ENCODE measurements at places on chromosomes 13 and 19.

DNA sequence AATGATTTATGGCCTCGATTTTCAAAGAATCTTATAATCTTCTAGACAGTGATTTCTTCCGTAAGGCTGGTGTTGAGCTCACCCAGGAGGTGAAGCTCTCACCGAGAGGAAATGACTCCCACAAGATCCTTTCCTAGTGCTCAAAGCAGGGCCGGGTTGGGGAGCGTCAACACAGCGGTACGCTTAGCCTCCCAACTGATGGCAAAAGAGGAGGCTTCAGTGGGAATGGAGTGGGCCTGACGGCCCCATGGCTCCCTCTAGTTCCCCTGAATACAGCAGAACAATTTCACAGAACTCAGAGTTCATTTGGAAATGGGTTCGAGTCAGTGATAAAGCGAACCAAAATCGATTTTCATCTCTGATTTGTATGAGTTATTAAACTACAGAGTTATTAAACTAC is 449.5 kb downstream of the KLF12 start:
- H3K27me3 ChIP-seq: no peaks in the 10 kb centered on the region
- H3K27ac ChIP-seq: no peak overlapping the region
- DNase-seq: no peak
- H3K4me3 ChIP-seq: no peak overlapping the region

- no peaks in the 10 kb centered on the region for H3K36me3 ChIP-seq
- DNase-seq: no peak
- H3K4me1 ChIP-seq: no peaks in the 10 kb centered on the region
- H3K27ac ChIP-seq: no peak overlapping the region
- H3K27me3 ChIP-seq: no peaks in the 10 kb centered on the region
Observed at GRCh38 chr19:24166055-24166454, 79.1 kb downstream of the ZNF254 start.

DNA sequence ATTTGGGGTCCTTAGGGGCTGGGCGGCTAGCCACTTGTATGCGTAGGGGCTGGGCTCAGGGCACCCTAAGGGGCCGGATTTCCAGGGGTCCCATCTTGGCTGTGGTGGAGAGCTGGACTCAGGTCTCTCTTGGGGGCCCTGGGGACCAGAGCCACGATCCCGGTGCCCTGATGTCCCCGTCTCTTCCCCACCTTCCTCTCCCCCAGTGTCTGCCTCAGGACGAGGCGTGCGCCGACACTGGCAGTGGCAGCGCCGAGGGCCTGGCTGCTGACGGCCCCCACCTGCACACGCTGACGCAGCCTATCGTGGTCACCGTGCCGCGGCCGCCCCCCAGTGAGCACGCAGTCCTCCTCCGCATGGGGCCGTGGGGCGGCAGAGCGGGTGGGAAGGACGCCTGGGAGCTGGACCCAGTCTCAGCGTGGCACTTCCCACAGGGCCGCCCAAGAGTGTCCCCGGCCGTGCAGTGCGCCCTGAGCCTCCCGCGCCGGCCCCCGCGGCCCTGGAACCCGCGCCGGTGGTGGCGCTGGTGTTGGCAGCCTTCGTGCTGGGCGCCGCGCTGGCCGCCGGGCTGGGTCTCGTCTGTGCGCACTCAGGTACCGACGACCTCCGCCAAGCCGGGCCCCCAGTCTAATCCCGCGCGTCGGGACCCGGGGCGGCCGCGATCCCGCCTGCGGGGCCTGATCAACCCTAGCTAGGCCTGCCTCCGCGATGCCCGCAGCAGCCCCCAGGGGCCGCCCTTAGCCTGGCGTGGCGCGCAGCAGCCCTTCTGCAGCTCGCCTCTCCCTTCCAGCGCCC is 2.7 kb upstream of the SNAPC2 start:
- H3K4me1 ChIP-seq: peaks cover 22% of the 10 kb centered on the region
- DNase-seq: peak; percentile 73
- H3K4me3 ChIP-seq: peak overlapping the region; percentile 78
- H3K36me3 ChIP-seq: peaks cover 5% of the 10 kb centered on the region
- H3K27me3 ChIP-seq: peaks cover 43% of the 10 kb centered on the region
- peak overlapping the region; percentile 38 for H3K27ac ChIP-seq

DNA sequence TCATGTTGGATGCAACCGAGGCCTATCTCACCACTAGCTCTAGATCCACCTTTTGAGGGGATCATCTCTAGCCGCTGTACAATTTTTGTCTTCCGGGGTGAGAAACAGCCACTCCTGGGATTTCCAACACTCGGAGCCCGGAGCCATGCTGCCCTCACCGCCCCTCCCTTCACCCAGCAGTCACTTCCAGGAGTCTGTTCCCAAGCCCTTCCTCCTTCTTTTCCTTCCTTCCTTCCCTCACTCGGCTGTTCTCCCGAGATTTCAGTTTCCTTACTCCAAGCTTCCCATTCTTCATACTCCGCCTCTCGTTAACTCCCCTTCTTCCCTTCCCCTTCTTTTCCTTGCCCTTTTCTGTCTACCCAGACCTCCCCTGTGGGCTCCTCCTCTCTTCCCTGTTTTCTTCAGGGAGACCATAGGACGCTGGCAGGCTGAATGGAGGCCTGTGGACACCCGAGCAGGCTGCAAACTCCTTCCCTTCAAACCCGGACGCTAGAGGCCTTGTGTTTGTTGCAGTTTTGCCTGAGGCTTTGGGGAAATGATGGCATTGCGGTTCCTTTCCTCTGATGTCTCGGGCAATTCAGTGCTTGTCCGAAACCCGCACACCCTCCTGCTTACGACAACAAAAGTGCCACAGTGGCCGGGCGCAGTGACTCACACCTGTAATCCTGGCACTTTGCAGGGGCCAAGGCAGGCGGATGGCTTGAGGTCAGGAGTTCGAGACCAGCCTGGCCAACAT is 96.0 kb downstream of the CAB39L start:
- no peak for DNase-seq
- H3K27ac ChIP-seq: no peak overlapping the region
- H3K4me3 ChIP-seq: no peak overlapping the region
- H3K27me3 ChIP-seq: peaks cover 5% of the 10 kb centered on the region
- peaks cover 3% of the 10 kb centered on the region for H3K4me1 ChIP-seq
- H3K36me3 ChIP-seq: peaks cover 1% of the 10 kb centered on the region

DNA sequence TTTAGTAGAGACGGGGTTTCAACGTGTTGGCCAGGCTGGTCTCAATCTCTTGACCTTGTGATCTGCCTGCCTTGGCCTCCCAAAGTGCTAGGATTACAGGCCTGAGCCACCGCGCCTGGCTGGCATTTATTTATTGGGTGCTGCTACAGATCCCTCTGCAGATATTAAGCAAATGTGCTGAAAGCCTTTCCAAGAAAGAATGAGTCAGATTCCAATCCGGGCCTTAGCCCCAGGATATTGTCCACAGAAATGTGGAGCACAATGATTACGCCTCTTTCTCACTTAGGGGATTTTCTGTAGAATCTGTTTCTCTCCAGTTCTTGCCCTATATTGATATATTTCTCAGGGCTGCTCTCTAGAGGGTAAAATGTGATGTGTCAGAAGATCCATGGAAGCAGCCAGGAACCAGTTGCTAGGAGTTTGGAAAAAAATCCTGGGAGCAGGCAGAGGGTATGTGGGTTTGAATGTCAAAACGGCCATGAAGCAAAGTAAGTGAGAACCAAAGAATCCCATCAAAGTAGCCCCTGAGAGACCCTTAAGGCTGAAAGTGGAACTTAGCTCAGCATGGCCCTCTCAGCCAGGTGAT is 24.8 kb upstream of the IGFL4 start:
- peaks cover 53% of the 10 kb centered on the region for H3K27me3 ChIP-seq
- no peak overlapping the region for H3K4me3 ChIP-seq
- H3K27ac ChIP-seq: no peak overlapping the region

DNA sequence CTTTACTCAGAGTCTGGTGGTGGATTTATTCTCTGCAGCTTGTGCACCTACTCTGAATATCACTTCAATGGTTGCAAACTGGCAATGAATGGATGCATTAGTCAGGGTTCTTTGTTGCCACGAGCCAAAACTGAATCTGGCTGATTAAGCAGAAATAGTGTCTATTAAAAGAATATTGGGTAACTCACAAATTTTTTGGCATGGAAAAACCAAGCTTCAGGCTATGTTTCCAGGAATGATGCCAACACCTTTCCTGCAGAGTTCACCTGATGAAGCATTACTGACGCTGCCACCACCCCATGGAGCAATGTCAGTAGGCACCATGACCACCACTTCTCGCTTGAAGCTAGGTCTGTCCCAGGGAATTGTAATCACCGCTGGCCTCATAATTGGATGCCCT is 597.8 kb upstream of the SLC10A2 start:
- H3K27ac ChIP-seq: no peak overlapping the region
- H3K4me3 ChIP-seq: no peak overlapping the region
- H3K4me1 ChIP-seq: no peaks in the 10 kb centered on the region
- DNase-seq: no peak
- H3K27me3 ChIP-seq: no peaks in the 10 kb centered on the region

GRCh38 chr19:39765091-39766076 is 13.3 kb upstream of the LEUTX start:
- H3K27me3 ChIP-seq: peaks cover 29% of the 10 kb centered on the region
- DNase-seq: no peak
- H3K27ac ChIP-seq: no peak overlapping the region
- no peak overlapping the region for H3K4me3 ChIP-seq

DNA sequence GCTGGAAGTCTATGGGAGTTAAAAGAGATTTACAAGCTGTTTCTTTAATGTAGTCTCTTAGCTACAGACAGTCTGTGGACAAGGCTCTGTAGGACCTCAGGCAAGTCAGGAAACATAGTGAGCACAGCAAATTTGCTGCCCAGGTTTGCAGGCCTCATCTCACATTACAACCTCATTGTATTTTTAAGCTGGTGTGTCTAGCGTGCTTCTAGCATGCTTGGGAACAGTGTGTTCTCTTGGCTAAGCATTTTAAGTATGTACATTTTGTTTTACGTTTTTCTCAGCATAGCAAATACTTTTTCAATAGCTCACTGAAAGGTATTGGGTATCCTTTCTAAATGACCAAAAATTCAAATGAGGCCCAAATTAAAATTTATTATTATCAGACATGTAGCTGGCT is 113.2 kb downstream of the STARD13 start:
- H3K4me1 ChIP-seq: no peaks in the 10 kb centered on the region
- no peak for DNase-seq
- peaks cover 32% of the 10 kb centered on the region for H3K27me3 ChIP-seq
- H3K4me3 ChIP-seq: no peak overlapping the region
- no peak overlapping the region for H3K27ac ChIP-seq

DNA sequence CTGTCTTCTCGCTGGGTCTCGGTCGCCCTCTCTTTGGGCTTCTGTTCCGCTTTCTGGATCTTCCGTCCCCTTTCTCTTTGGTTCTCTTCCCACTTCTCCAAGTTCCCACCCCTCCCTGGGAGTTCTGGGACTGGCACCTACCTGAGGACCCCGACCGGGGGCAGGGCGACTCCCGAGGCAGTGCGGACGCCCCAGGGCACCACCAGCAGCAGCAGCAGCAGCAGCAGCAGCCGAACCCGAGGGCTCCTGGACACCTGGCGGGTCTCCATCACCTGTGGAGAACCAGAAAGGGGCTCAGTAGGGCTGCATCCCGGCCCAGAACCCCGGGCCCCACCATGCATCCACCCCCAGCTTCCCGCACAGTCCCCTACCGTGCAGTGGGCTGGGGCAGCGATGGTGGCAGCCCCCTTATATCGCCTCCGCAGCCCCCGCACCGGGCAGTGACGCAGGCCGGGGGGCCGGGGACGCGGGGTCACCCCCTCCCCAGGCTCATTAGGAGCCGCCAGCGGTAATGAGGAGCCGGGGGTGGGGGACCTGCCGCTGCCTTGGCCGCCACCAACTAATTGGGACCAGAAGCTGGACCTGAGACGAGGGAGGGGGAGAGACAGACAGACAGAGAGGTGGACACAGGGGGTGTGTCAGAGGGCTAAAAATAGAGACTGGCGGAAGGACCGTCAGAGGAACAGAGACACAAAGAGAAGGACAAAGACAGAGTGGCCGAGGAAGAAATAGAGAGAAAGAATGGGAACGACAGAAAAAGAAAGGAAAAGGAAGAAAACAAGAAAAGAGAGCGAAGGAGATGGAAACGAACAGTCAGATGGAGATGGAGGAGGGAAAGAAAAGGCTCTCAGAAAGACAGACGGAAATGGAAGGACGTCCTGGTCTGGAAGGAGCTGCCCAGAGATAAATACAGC is at the start of gene PTH2:
Gene PTH2, minus strand, starts transcription at position 371 of the 914 bp plus-strand sequence. Its CDS starts 102 bp downstream, at position 269.
- no peaks in the 10 kb centered on the region for H3K36me3 ChIP-seq
- H3K27me3 ChIP-seq: peaks cover 92% of the 10 kb centered on the region
- peak within 1 kb of the TSS; percentile 74 for H3K4me3 ChIP-seq
- peak within 1 kb of the TSS; percentile 10 for H3K27ac ChIP-seq
- H3K4me1 ChIP-seq: peaks cover 51% of the 10 kb centered on the region
- DNase-seq: no peak

GRCh38 chr19:39199025-39199424 is 2.3 kb downstream of the NCCRP1 start:
- no peaks in the 10 kb centered on the region for H3K36me3 ChIP-seq
- H3K4me3 ChIP-seq: no peak overlapping the region
- H3K4me1 ChIP-seq: peaks cover 15% of the 10 kb centered on the region
- no peak overlapping the region for H3K27ac ChIP-seq
- DNase-seq: no peak
- peaks cover 82% of the 10 kb centered on the region for H3K27me3 ChIP-seq

- H3K4me1 ChIP-seq: no peaks in the 10 kb centered on the region
- no peaks in the 10 kb centered on the region for H3K27me3 ChIP-seq
- H3K27ac ChIP-seq: no peak overlapping the region
Observed at GRCh38 chr13:55361141-55361540, 1779.6 kb upstream of the PRR20A start.

Measured in activated naive CD8-positive, alpha-beta T cell treated with anti-CD3 and anti-CD28 coated beads, Interleukin-2, amount 10 ng/mL, durations not matched to agents 7 days and 5 days (primary cell).